ENCODE measurements at places on chromosomes 4 and X. TPM values are rescaled to one million over a fixed set of nuclear protein-coding genes. Genes with fewer than 3 reads are reported as not detected.

MAGEB16 gene
- total RNA-seq: not detected

POU4F2 gene
- not detected for total RNA-seq

GC gene
- total RNA-seq: not detected

ABCE1 gene
- 63.3 TPM for total RNA-seq

DDX60 gene
- total RNA-seq: 147 TPM

SMR3B gene
- not detected for total RNA-seq

SYTL4 gene
- total RNA-seq: not detected

DNA sequence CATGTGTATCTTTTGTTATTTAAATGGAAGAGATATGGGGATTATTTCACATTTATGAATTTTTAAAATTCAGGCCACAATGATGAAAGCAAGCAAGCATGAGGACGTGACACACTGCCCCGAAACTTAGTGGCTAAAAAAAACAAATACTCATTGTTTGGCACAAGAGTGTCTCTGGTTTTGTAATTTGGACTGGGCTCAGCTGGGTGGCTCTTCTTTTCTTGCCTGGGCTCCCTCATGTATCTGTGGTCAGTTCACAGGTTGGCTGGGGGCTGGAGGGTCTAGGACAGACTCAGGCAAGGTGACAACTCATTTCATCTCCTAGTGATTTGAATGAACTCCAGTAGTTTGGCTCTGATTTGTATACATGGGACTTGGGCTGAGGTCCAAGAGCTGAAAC, 238.4 kb upstream of the PRKX start:
- no peak overlapping the region for H3K27ac ChIP-seq
- H3K27me3 ChIP-seq: no peaks in the 10 kb centered on the region
- no peaks in the 10 kb centered on the region for H3K36me3 ChIP-seq
- H3K4me3 ChIP-seq: no peak overlapping the region
- no peak for DNase-seq

DNA sequence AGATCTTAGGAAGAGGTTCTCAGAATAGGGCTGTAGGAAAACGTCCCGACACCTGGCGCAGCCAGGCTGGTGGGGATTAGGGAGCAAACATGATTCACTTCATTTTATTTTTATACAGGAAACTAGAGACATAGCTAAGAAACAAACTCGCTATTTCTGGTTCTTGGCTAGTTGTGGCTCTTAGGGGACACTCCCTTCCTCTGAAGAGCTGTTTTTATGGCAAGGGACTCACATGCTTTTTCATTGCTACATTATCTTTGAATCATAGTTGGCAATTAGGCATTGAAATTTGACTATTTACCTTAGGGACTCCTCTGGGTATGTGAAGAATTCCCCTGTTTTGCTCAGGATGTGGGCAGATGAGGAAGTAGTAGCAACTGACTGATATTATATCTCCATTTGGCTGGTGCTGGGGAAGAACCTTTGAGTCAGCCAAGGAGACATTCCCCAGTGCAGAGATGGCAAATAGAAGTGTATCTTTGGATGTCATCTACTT, 174.5 kb downstream of the SMIM20 start:
- H3K27ac ChIP-seq: peak overlapping the region; percentile 78
- no peak for DNase-seq
- H3K4me1 ChIP-seq: peaks cover 64% of the 10 kb centered on the region
- H3K36me3 ChIP-seq: peaks cover 30% of the 10 kb centered on the region

GRCh38 chr4:123526511-123526910, 129.9 kb downstream of the SPRY1 start:
- DNase-seq: no peak
- no peaks in the 10 kb centered on the region for H3K36me3 ChIP-seq
- no peak overlapping the region for H3K27ac ChIP-seq
- no peaks in the 10 kb centered on the region for H3K4me1 ChIP-seq
- no peaks in the 10 kb centered on the region for H3K27me3 ChIP-seq

DNA sequence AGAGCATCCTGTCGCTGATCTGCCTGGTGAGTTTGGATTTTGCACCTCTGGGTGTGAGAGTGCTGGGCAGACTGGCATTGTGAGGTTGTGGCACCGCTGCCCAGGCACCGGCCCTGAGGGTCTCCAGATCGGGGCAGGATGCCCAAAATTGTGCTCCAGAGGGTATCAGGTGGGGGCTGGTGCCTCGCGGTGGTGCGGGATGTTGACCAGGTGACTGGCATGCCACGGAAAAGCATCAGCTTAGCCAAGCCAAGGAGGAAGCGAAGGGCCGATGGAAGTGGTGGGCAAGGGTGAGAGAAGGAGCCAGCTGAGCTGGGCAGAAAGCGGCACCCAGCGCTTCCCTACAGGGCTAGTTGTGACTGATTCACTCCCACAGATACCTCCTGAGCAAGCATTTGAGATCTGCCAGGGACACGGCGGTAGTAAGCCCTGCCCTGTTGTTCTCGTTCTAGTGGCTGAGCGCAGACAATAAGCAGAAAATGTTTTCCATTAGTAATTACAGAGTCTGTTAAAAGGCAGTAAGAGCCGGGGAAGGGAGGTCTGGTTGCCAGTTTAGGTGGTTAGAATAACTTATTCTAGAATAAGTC, 809 bp downstream of the ZFP92 start:
- DNase-seq: no peak
- no peaks in the 10 kb centered on the region for H3K36me3 ChIP-seq
- no peak overlapping the region for H3K27ac ChIP-seq

- no peaks in the 10 kb centered on the region for H3K4me1 ChIP-seq
- H3K4me3 ChIP-seq: no peak overlapping the region
These were observed 46.3 kb downstream of the RASSF6 start for GRCh38 chr4:73573794-73574528.

DNA sequence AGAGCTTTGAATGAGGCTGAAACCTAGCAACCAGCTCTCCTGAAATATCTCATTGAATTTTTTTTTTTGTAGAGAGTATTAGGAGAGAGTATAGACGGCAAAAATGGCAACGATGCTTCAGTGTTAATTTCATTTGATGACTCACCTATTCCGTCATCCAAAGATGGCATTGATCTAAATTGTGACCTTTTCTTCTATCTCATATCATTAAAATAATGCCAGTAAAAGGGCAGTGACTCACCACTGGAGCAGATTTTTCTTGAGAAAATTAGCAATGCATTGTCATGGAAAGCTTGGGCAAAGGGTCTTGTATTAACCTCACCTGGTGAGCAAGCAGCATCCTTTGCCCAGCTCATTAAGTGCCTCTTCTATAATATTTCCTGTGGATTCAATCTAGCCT, 19.6 kb downstream of the VMA21 start:
- H3K27me3 ChIP-seq: no peaks in the 10 kb centered on the region
- peaks cover 7% of the 10 kb centered on the region for H3K36me3 ChIP-seq
- H3K4me3 ChIP-seq: no peak overlapping the region
- no peak overlapping the region for H3K27ac ChIP-seq
- H3K4me1 ChIP-seq: no peaks in the 10 kb centered on the region
- no peak for DNase-seq

DNA sequence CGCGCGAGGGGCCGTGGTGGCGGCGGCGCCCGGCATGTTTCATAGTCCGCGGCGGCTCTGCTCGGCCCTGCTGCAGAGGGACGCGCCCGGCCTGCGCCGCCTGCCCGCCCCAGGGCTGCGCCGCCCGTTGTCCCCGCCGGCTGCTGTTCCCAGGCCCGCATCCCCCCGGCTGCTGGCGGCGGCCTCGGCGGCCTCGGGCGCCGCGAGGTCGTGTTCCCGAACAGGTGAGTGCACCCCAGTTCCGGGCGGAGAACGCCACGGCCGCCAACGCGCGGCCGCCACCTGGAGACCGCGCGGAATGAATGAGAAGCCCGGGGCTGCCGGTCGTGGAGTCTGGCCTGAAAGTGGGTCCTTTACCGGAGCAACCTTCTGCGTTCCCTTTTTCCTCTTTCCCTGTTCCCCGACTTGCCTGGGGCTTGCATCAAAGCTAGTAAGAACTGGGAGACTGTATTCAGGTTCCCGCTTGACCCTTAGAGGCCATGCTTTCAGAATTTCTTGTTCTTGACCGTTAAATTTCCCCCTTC, 429 bp downstream of the NOCT start:
- peaks cover 8% of the 10 kb centered on the region for H3K36me3 ChIP-seq
- H3K27ac ChIP-seq: peak overlapping the region; percentile 75
- H3K4me1 ChIP-seq: peaks cover 33% of the 10 kb centered on the region
- peak; percentile 52 for DNase-seq
- H3K4me3 ChIP-seq: peak overlapping the region; percentile 87

GRCh38 chrX:38636949-38637819, 75.8 kb downstream of the TSPAN7 start:
- H3K36me3 ChIP-seq: no peaks in the 10 kb centered on the region
- no peak overlapping the region for H3K4me3 ChIP-seq
- H3K4me1 ChIP-seq: no peaks in the 10 kb centered on the region
- DNase-seq: no peak
- no peak overlapping the region for H3K27ac ChIP-seq
- H3K27me3 ChIP-seq: no peaks in the 10 kb centered on the region

GRCh38 chrX:34875204-34875603, 67.4 kb upstream of the FAM47B start:
- H3K27me3 ChIP-seq: no peaks in the 10 kb centered on the region
- no peak for DNase-seq
- no peaks in the 10 kb centered on the region for H3K4me1 ChIP-seq
- H3K27ac ChIP-seq: no peak overlapping the region
- H3K36me3 ChIP-seq: no peaks in the 10 kb centered on the region

- no peak overlapping the region for H3K27ac ChIP-seq
- H3K36me3 ChIP-seq: no peaks in the 10 kb centered on the region
- no peak overlapping the region for H3K4me3 ChIP-seq
These were observed 39.3 kb downstream of the NHSL2 start for GRCh38 chrX:71949844-71950445.

- no peaks in the 10 kb centered on the region for H3K36me3 ChIP-seq
- peaks cover 31% of the 10 kb centered on the region for H3K27me3 ChIP-seq
- DNase-seq: no peak
- H3K27ac ChIP-seq: no peak overlapping the region
- no peak overlapping the region for H3K4me3 ChIP-seq
These were observed 43.4 kb upstream of the TRIM2 start for GRCh38 chr4:153160821-153161220.

- peaks cover 15% of the 10 kb centered on the region for H3K27me3 ChIP-seq
- H3K27ac ChIP-seq: no peak overlapping the region
- peaks cover 3% of the 10 kb centered on the region for H3K4me1 ChIP-seq
These were observed 85.7 kb upstream of the PTPN13 start for GRCh38 chr4:86508436-86508835.

Data from activated CD4-positive, alpha-beta memory T cell treated with anti-CD3 and anti-CD28 coated beads, Interleukin-2, amount 10 ng/mL, durations not matched to agents 7 days and 5 days (primary cell).